ENCODE measurements at places on chromosomes 7 and 10.

- no peak for DNase-seq
Measured at GRCh38 chr7:30969604-30969970, 5.8 kb downstream of the GHRHR start.

GRCh38 chr7:137962875-137963507, 38.9 kb downstream of the CREB3L2 start:
- DNase-seq: no peak

DNA sequence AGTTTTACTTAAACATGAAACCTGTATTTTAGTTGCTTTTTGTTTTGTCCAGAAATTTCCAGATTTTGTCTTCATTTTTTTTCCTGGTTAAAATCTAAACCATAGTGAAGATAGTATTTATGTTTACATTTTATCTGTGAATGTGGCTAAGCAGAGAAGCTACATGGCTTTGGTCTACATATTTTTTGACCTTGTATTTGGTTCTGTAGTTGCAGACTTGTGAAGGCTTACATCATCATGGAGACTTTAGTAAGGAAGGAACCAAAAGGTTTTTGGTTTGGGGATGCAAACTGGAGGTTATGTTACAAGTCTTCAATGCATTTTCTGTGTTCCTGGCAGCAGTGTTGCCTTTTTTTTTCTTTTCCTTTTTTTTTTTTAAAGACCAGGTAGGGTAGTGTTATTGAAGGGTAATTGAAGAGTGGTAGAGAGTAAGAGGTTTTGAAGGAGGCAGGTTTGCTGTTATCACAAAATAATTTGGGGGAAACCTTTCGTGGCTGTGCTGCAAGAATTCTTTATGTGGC, 30.9 kb upstream of the VDAC2 start:
- DNase-seq: no peak

GRCh38 chr10:26939290-26939961, 78.7 kb upstream of the ABI1 start:
- DNase-seq: no peak

DNA sequence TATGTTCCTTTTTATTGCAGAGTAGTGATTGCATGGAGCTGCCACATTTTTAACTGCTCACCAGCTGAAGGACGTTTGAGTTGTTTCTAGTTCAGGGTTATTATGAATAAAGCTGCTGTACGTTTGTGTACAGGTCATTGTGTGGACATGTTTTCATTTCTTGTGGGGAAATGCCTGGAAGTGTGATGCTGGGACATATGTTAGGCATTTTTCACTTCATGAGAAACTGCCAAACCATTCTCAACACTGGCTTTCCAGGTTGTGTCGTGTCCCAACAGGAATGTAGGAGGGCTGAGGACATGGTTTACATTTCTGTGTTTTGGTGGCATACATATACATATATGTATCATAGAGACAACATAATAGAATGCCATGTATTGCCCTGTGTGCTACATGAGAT, 73.0 kb downstream of the NEURL1 start:
- DNase-seq: no peak

GRCh38 chr7:50956522-50957155, 173.9 kb upstream of the GRB10 start:
- no peak for DNase-seq

GRCh38 chr7:50591480-50592438, 26.6 kb upstream of the DDC start:
- DNase-seq: no peak

GRCh38 chr10:119401671-119402395, 140.7 kb downstream of the RGS10 start:
- DNase-seq: peak; percentile 93

GRCh38 chr10:33031815-33032653, 74.0 kb upstream of the ITGB1 start:
- no peak for DNase-seq

GRCh38 chr7:33590916-33591315, 314.4 kb upstream of the BMPER start:
- peak; percentile 9 for DNase-seq
